Mesothelial cell of epicardium (in vitro differentiated cells): ENCODE measurements at places on chromosomes 16 and 17.

- no peak for DNase-seq
Measured at GRCh38 chr17:41919165-41919817, 540 bp upstream of the ACLY start.

GRCh38 chr16:50469744-50470321 lies 78.4 kb upstream of the NKD1 start:
- no peak for DNase-seq

DNA sequence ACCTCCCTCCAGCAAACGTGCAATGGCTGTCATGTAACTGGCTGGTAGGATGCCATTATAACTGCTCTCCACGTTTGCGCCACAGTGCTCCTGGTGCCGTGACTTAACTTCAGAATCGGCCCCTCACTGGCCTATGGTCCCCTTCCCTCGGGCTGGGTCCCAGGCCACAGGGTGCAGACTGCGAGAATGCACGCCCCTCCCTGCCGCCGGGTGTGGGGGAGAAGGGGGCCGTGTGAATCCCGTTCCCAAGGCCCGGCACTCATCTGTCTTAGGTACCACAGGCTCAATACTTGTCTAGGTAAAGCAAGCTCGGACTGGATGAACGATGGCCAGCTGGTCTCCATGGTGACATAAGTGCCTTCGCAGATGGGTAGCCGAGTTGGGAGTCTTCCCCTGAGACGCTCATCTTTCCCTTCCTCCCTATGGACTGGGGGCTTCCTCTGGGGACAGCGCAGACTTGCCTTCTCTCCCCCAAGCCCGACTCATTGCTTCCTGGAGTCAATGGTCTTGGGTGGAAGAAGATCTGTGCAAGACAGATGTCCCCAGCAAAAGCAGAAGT lies 37.8 kb downstream of the TIMM22 start:
- no peak for DNase-seq

GRCh38 chr16:54545854-54546511 lies 259.4 kb upstream of the IRX3 start:
- DNase-seq: no peak

DNA sequence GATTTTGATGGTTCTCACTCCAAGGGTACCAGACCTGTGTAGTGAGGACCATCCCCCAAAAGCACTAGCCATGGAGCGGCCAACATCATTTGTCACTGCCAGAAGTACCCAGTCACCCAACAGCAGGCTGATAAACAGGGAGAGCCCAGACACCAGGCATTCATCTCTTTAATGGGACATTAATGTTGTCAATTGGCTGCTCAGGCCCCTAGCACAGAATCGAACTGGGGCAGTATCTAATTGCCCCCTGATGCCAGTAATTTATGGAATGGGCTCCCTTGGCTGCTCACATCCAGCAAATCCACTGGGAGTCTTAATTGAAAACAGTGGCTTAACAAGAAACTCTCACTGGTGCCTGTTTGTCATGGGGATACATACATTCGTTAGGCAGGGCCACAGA lies 344.6 kb downstream of the XYLT1 start:
- DNase-seq: no peak

DNA sequence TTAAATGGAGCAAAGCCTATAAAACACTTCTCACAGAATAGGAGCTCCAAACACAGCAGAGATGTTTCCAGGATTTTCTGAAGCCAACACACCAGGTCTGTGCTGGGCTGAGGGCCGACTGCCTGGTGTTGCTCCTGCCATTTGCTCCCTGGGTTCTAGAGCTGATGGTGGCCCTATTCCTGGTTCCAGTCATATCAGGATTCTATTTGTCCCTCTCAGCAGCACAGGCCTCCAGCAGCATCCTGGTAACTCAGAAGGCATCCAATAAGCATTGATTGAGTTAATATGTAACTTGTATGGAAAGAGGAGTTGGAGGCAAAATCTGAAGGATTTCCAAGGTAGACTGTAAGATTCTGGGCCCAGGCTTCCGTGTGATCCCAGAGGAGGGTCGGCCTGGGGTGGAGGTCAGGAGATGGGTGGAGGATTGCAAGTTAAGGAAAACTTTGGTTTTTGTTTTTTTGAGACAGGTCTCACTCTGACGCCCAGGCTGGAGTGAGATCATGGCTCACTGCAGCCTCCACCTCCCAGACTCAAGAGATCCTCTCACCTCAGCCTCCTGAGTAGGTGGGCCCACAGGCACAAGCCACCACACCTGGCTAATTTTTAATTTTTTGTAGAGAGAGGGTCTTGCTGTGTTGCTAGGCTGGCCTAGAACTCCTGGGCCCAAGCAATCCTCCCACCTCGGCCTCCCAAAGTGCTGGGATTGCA lies 5.7 kb downstream of the NUPR1 start:
- DNase-seq: no peak
